ENCODE measurements at places on chromosomes 16 and 17. TPM values are rescaled to one million over a fixed set of nuclear protein-coding genes. Genes with fewer than 3 reads are reported as not detected.

SLFN14 gene
- 0.21 TPM for polyA plus RNA-seq

- peak; percentile 74 for DNase-seq
Observed at GRCh38 chr16:2898831-2899563, 12.7 kb upstream of the FLYWCH1 start.

DNA sequence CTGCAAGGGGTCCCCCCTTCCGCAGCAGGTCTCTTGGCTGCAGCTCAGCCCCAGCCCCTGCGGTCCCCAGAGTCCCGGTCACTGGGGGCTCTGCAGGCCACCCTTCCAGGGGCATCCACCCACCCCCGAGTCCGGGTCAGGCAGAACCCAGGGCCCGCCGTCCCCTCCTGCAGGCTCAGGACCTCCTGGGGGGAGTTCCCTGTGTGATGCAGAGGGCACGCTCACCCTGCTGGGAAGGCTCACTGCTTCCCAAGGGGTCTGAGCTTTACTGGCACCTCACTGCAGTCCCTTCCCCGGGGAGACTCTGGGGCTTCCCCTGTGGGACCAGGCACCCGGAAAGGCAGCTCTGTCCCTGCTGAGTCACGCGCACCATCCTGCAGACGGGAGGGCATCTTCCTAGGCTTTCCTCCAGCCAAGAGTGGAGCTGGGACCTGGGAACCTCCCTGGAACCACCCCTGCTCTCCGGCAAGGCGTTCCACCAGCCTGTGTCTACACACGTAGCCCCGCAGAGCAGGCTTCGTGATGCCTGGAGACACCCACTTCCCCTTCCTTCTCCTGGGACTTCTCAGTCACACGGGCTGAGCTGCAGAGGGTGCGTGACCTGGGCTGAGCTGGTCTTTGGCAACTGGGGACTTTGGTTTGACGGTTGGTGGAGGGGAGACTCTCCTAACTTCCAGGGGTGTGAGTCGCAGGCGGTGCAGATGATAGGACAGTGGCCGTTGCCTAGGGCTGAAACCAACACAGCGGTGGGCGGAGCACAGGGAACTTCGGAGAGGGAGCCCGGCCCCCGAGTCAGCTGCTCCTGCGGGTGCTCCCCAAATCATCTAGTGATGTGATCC lies 23.4 kb downstream of the SLC25A10 start:
- DNase-seq: no peak

TP53TG3F gene
- polyA plus RNA-seq: not detected

TAC4 gene
- 0.39 TPM for polyA plus RNA-seq

DNA sequence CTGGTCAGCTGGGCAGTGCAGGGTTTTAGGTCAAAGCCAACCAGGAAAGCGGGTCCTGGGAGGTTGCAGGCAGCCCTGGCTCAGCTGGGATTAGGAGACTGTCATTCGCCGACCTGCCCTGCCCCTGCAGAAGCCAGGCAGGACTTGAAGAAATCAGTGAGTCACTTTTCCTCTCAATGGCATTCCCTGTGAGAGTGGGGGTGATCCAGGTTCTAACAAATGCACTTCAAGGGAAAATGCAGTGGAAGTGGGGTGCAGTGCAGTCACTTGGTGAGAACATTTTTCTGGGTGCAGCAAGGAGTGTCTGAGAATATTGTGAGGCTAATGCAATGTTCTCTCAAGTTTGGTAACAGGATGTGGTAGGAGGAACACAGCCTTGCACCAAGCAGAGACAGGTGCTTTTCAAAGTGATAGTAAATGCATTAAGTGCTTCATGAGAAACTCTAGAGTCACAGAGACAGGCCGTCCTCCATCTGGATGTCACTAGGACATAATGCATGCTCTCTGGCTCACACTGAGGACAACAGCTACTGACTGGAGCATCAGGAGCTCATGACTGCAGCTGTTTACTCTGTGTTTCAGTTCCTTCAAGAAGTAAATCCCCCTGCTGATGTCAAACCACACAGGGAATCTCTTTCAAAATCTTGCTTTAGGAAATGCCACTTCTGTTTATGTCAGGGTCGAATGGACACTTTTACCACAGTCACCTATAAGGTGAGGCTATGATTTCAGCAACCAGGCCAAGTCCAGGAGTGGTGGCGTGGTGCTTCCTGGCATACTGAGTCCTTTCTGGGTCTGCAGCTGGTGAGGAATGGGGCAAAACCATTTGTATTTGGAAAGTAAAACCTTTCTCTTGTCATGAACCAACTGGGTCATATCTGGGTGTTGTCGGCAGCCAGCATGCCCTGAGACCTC lies 16.7 kb downstream of the CDK5R1 start:
- no peak for DNase-seq

- DNase-seq: no peak
Observed at GRCh38 chr16:11004351-11004750, 60.0 kb downstream of the CLEC16A start.

DNA sequence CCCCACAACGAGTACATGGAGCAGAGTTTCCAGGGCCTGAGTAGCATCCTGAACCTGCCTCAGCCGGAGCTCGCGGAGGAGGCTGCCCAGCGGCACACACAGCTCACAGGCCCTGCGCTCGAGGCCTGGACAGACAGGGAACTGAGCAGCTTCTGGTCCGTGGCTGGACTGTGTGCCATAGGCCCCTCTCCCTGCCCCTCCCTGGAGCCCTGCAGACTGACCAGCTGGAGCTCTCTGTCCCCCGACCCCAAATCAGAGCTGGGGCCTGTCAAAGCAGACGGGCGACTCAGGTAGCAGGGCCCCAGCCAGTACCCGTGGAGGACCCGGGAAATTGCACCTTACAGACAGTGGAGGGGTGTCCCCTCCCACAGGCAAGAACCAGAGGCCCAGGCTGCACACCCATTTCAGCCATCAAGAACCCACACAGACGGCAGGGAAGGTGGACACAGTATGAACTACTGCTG lies 13.0 kb downstream of the MRPL27 start:
- no peak for DNase-seq

GRCh38 chr17:50289278-50289677 lies 15.0 kb downstream of the TMEM92 start:
- no peak for DNase-seq

Measured in large intestine (tissue), 12 donors.